ENCODE measurements at places on chromosomes 1 and 21.

- DNase-seq: no peak
These were observed 43.5 kb upstream of the CCDC27 start for GRCh38 chr1:3708791-3709190.

DNA sequence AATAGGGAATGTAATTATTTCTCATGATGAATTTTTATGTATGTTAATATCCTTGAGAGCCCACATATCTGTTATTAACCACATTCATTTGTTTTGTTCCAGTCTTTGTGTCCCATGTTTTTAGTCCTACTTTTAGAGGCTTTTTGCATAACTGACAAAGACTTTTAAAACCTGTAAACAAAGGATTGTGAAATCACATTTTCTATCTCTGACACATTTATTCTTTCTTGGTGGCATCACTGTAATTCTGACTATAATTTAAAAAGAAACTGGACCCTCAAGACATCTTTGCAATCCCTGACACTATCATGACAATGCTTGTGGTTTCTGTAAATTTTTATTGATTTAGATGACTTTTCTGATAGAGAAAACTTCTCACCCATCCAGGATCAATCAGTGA is 313.1 kb downstream of the SIPA1L2 start:
- DNase-seq: no peak

GRCh38 chr1:91556556-91556955 is 55.9 kb downstream of the CDC7 start:
- DNase-seq: no peak

- no peak for DNase-seq
These were observed 179.4 kb upstream of the SGIP1 start for GRCh38 chr1:66354311-66355201.

DNA sequence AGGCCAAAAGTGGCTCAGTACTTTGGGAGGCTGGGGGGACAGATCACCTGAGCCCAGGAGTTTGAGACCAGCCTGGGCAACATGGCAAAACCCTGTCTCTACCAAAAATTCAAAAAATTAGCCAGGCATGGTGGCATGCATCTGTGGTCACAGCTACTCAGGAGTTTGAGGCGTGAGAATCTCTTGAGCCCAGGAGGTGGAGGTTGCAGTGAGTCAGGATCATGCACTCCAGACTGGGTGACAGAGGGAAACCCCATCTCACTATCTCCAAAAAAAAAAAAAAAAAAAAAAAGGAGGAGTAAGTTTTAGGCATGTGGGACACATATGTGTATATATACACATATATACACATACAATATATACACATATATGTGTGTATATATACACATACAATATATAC is 165.3 kb upstream of the DPYD start:
- no peak for DNase-seq

DNA sequence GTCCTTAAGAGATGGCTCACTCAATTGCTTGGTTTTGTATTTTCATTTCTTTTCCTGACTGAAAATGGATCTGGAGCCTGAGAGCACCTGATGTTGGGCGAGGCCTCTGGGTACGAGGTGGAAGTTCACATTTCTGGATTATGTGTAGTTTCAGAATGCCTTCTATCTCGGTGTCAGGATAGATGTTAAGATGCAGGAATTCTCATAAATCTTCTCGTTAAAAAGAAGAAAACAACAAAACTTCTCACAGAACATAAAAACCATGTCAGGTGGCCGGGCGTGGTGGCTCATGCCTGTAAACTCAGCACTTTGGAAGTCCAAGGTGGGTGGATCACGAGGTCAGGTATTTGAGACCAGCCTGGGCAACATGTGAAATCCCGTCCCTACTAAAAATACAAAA is 101.8 kb downstream of the RHOU start:
- DNase-seq: no peak

- no peak for DNase-seq
These were observed at the start of gene S100A7A for GRCh38 chr1:153415850-153416570. S100A7A (plus strand) TSS chr1:153416520; CDS start chr1:153418083, 1,563 bp downstream.

DNA sequence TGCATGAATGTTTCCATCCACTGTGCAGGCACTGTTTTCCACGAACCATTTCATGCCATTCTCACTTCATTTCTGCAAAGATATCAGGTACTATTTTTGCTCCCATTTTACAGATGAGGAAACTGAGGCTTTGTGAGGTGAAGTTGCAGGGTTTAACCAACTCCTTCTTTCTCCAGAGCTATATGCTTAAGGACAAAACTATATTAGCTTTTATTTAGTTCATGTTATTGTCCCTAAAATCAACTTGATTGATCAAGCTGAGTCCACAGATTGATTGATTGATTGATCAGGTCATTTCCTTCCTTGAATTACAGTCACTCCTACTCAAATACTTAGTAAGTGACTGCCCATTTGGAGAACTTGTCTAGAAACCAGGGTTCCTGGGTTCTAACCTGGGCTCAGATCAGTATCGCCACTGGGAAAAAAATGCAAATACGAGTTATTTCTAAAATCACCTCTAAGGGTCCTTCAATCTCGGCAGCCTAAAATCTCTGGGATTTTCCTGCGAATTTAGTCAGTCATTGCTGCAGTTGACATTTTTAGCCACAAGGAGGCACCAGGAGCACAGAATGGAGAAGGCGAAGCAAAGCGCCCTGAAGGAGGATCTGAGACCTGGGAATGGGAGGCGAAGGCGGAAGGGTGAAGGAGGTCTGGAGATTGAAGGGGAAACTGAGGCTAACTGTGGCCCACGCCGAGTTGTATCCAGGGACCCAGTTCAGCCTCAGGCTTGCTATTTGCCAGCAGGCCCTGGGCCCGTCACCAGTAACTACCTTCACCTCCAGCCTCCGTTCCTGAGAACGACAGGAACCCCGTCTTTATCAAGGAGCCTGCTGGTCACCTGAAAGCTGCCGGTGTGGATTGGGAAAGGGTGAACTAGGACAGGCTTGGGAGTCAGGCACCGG is 14.3 kb upstream of the MUL1 start:
- peak; percentile 34 for DNase-seq

DNA sequence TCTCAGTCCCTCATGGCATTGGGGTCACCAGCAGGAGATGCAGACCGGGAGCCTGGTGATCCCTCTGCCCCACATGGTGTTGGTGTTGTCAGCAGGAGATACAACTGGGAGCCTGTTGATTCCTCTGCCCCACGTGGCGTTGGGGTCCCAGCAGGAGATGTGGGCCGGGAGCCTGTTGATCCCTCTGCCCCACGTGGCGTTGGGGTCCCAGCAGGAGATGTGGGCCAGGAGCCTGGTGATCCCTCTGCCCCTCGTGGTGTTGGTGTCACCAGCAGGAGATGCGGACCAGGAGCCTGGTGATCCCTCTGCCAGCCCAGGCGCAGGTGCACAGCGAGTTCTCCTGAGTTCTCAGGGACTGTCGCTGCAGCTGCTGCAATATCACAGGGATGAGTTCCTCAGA is 229.6 kb upstream of the C1orf174 start:
- DNase-seq: no peak

GRCh38 chr1:24351918-24352627 is 32.9 kb downstream of the GRHL3 start:
- no peak for DNase-seq

GRCh38 chr1:88735909-88736308 is 51.8 kb downstream of the PKN2 start:
- no peak for DNase-seq
